ENCODE measurements at places on chromosomes 3 and 15.

DNA sequence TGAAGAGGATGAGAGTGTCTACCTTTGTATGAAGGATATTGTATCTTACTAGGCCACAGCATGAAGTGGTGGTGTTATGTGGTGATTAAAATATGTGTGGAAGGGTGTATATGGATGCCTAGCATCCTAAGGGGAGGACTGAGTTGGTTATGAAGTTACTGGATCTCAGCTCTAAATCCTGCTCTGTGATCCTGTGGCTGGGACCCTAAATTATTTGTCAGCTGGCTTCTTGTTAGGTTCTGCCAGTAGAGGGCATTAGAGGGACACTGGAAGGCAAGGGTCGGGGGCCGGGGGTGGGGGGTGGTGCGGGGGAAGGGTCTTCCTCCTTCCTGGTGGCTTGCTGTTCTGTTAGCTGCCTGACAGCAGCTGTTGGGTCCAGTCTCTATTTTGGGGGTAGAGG is 34.9 kb downstream of the MORF4L1 start:
- peak; percentile 31 for DNase-seq

- DNase-seq: no peak
These were observed 84.1 kb downstream of the PCCB start for GRCh38 chr3:136334209-136334608.

DNA sequence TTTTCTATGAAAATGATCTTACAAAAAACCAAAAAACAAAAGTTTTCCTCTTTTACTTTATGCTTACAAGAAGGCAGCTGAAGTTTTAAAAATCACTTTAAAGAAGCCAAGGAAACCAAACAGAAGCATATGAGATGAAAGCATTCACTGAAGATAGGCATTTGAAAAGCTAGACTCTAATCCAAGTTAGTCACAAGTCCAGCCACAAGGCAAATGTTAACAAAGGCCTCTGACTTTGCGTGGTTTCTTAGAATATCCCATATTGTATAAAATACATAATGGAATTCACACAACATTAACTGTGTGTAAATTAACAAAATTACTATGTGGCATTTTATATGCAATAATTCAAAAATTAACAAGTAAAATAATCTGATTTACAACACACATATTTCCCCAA is 17.7 kb downstream of the MRPL3 start:
- no peak for DNase-seq

GRCh38 chr15:85707519-85708338 is 87.0 kb downstream of the KLHL25 start:
- DNase-seq: peak; percentile 93

DNA sequence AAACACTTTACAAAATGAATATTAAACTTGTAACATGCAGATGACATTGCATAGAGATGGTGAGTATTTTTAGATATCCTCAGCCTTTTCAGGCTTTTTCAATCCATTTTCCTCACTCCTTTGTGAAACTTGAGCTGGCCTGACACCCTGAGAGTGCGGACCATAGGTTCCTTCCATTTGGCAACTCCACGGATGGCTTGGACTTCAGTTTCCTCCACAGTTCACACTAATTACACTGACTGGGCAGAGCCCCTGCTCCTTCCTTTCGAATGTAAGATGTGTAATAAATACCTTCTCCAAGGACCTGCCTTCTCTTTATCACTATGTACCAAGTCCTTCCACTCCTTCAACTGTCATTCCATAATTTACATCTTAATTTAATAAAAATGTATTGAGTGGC is 141.7 kb upstream of the LRIG1 start:
- no peak for DNase-seq

DNA sequence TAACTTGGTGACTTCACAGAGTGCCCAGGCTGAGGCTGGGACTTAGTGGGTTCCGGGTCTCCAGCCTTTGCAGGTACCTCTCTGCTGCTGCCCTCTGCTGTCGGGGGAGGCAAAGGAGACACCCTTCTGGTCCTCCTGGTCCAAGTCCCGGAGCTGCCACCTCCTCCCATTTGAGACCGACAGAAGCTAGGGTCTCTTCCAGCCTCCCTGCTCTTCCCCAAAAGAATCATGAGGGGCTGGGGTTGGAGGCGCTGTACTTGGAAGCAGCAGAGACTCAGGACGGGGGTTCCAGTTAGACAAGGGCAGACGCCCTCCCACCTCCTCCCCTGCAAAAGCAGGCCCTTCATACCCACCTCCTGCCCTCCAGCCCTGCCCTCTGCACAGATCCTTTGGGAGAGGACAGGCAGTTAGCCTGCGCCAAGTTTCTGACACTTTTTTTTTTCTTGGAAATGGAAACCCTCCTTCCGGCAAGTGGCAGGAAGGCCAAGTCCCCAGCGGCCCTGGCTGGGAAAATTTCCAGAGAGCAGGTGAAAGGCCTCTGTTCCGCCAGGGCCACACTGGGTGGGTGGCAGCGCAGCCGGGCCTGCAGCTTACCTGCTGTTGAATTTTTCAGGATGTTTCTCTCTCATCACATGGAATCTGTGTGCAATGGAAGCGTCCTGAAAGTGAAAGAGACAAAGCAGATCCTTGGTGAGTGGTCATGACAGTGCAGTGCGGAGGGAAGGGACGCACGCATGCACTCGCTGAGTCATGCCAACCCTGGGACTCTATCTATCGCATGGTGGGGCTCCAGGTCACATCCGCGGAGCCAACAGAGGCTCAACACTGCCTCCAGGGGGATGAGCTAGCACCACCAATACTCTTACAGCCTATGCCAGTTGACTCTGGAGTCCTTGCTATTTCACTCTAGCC is 119.9 kb downstream of the DGKG start:
- peak; percentile 92 for DNase-seq

DNA sequence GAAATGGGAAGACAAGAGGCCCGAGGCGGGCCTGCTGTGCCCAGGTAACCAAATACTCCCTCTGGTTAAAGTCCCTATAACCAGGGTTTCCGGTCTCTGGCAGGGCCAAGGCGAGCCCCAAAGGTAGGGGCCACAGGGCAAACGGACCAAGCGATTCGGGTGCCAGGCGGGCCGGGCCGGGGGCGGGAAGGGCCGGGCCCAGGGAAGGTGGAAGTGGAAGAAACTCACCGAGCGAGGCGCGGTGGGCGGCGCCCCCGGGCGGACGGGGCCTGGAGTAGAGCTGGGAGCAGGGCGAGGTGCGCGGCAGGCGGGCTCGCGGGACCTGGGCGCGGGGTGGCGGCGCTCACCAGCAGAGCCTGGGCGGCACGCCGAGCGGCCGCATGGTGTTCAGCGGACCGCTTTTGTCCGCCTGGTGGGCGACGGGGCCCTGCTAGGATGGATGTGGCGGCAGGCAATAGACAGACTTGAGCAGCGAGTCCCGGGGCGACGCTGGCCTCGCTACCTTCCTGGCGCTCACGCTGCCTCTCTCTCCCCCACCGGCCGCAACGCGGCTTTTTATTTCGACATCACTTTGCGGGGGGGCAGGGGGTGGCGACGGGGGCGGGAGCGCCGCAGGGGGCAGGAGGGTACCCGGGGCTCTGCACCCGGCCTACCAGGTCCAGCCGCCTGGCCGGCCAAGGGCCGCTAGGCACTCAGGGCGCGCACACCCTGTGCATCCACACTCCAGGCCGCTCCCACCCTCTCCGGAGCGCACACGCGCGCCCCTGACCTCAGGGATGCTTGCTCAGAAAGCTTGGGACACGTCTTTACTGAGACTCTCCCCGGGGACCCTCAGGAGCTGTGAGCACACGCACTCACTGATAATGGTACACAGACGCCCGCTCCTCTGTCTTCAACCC is at the start of gene GATA2:
TSS of gene GATA2 (minus strand) at position 531 of the 899 bp plus-strand sequence. CDS start 6,170 bp downstream, outside the sequence.
- DNase-seq: no peak

DNA sequence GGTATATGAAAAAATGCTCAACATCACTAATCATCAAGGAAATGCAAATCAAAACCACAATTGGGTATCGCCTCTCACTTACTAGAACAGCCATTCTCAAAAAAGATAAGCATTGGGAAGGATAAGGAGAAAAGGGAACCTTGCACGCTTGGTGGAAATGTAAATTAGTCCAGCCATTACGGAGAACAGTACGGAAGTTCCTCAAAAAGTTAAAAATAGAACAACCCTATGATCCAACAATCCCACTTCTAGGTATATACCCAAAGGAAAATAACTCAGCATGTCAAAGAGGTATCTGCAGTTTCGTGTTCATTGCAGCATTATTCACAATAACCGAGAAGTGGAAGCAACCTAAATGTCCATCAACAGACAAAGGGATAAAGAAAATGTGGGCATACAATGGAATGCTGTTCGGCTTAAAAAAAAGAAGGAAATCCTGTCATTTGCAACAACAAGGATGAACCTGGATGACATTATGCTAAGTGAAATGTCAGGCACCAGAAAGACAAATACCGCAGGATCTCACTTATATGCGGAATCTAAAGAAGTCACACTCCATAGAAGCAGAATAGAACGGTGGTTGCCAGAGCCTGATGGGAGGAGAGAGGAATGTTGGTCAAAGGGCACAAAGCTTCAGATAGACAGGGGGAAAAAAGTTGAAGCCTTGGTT is 11.7 kb upstream of the CMTM7 start:
- DNase-seq: no peak

DNA sequence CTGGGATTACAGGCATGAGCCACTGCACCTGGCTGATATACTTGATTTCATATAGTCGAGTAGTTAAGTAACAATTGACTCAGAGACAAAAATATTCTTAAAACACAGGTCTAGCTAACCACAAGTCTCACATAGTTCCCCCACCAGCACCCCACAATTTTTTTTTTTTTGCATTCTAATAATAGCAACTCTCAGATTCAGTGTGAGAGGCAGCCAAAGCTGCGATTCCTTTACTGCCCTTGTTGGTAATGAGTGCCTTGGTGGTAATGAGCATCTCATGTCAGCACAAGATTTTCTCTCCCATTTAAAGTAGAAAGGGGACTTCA is 72.5 kb downstream of the WWTR1 start:
- no peak for DNase-seq

DNA sequence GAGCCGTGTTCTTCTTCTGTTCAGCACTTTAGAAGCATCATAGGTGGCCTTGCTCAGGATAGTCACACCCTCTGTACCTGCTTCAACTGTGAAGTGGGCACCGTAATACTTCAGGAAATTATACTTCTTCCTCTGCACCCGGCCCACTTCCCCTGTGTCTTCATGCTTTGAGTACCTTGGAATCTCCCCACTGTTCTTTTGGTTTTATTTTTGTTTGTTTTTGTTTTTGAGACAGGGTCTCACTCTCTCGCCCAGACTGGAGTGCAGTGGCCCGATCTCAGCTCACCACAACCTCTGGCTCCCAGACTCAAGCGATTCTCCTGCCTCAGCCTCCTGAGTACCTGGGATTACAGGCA is 1.7 kb downstream of the P2RY14 start:
- DNase-seq: no peak

DNA sequence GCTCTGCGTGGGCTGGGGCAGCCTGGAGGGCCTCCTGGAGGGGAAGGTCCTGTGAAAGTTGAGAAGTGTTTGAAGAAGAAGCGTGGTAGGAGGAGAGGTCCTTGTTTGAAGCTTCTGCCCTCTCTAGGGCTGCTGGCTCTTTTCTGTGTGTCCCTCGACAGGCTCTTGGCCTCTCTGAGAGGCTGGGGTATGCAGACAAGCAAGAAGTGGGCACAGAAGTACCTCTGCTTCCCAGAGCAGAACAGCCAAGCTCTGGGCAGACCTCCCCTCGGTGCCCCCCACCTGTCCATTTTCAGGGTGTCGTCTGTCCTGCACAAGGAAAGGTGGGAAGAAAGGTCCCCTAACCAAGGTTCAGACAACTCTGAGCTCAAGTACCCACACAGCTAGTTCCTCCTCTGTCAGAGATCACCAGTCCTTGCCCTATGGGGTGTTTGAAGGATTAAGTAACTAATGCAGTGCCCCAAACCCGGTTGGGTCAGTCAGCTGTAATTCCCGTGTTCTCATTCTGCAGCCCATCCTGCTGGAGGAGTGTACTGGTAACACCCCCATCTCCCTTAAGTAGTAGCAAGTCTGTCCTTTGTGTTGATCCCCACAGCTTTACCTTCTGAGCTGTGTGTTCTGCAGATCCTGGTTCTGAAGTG is 6.3 kb downstream of the CSK start:
- no peak for DNase-seq

GRCh38 chr15:58558777-58559176 is 127.0 kb downstream of the LIPC start:
- no peak for DNase-seq

DNA sequence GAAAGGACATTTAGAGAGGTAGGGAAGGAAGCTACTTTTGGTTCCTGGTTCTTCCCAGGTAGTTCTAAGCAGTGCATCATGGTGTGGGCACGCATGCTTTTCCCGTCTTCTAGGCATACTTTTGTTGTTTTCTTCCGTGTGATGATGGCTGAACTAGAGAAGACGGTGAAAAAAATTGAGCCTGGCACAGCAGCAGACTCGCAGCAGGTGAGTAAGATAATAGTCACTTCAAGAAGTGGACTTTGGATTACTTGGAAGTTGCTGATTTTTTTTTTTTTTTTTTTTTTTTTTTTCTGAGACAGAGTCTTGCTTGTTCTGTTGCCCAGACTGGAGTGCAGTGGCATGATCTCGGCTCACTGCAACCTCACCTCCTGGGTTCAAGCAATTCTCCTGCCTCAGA is 17.9 kb downstream of the FANCD2OS start:
- no peak for DNase-seq

DNA sequence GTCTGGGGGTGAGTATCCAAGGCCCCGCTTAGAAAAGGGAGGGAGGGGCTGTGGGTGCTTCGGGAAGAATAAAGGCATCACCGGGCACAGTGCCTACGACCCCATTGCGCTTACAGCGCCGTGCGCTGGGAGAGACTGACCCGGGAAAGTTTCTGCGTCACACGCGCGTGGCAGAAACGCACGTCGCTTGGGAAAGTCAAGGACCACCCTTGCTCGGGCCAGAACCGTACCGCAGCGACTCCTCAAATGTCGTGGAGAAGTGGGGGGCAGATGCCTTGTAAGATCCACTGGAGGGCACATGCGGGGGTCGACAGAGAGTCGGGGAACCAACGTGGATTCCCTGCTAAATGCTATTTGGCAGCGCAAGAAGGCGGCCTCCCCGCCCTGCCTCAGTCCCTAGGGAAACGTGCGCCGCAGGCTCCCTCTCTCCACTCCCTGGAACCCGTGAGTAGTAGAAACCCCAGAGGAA is 2.4 kb downstream of the ADAMTS9 start:
- DNase-seq: no peak

DNA sequence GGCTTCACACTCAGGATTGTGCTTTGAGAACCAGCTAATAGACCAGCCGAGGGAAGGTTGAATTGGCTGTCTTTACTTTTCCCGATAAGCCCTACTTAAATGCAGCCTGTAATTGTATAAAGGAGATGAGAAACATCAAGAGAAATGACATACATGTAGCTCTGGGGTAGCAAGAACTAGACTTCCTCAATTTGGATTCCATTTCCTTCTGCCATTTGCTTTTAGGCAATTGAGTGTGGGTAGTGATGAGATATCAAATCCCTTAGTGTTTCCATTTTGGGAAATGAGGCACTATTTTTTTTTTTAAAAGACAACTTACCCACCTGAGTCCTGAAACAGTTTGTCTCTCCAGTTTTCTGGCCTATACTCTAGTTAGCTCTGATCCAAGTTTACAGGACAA is 2.2 kb downstream of the INAFM2 start:
- DNase-seq: no peak

GRCh38 chr3:32733631-32734229 is 48.7 kb downstream of the CNOT10 start:
- peak; percentile 62 for DNase-seq

GRCh38 chr3:114178770-114179368 is at the start of gene DRD3:
Gene DRD3 (minus strand): TSS chr3:114179052. CDS start chr3:114171992, 7,060 bp downstream.
- DNase-seq: no peak

- no peak for DNase-seq
These were observed 525.5 kb upstream of the NAALADL2 start for GRCh38 chr3:174333640-174334039.
